ENCODE measurements at places on chromosomes 3 and 15.

- DNase-seq: no peak
Observed at GRCh38 chr3:197425485-197426120, 127.2 kb upstream of the DLG1 start.

- DNase-seq: no peak
Observed at GRCh38 chr3:116280130-116280740, 165.1 kb downstream of the LSAMP start.

DNA sequence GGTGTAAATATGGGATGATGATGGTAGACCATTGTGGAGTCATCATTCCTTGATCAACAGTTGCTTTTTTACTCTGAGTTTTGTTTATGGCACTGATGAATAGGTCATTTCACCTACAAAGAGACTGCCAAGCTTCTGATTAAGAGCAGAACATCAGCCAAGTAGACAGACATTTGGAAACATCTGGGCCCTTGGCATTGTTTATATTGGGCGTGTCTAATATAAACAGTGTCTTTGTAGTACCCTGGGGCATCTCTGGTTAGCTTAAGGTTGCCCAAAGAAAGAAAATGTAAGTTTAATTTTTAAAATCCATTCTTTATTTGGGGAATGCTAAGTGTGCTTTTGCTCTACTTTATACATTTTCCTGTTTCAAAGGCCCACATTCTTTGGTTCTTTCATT, 377.0 kb downstream of the FEZF2 start:
- DNase-seq: no peak

GRCh38 chr3:9047452-9048346, 84.4 kb upstream of the RAD18 start:
- no peak for DNase-seq

DNA sequence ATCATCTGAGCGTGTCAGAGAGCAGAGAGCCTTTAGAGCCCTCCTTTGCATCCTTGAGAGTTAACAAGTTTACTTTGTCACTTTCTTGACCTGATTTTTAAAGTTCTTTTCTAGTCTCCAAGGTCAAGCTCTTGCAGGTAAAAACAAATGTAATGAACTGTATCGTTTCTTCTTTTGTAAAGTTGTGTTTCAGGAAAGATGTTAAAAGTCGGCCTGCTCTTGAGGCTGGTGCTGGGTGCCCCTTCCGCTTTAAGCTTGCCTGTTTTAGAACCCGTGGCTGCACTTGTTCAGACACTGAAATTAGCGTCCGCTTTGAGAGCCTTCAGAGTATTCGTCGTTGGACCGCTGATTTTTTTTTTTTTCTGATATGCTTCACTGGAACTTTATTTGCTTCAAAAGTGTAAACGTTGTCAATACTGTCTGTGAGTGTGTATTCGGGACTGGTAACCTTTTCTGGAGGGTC, 52.6 kb upstream of the ULK4 start:
- no peak for DNase-seq

GRCh38 chr3:54307566-54308180, 185.3 kb downstream of the CACNA2D3 start:
- DNase-seq: no peak

DNA sequence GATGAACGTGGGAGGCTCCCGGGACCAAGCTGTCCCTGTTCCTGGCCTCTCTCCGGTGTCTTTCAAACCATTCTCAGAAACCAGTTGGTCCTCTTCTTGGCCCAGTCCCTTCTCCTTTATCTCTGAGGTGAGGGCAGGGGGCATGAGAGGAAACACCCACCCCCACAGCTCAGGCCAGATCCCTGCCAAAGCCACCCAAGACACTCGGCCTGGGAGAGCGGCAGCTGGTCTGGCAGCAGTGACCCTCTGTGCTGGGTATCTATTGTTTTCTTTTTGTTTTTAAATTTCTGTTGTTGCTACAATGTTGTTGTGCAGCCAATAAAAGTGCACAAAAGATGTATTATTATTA, 27.3 kb downstream of the ACSBG1 start:
- no peak for DNase-seq

GRCh38 chr3:46944191-46944590, 32.4 kb downstream of the CCDC12 start:
- DNase-seq: no peak

GRCh38 chr3:37523361-37523760, 338.3 kb upstream of the CTDSPL start:
- no peak for DNase-seq

DNA sequence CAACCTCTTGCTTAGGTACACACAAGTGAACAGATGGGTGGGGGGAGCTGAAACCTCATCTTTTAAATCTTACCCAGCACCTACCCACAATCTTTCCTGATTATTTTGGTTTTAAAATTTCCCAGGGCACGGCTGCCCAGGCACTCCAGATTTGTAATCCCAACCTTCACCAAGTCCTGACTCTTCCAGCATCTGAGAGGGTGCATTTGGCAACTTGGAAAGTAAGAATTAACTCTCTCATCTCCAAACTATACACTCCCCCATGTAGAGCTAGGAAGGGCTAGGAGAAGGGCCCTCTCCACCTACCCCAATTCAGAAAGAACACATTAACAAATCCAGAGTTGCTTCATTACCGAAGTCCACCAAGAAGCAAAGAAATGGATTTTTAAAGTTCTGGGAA, 41.7 kb upstream of the PRICKLE2 start:
- DNase-seq: no peak

DNA sequence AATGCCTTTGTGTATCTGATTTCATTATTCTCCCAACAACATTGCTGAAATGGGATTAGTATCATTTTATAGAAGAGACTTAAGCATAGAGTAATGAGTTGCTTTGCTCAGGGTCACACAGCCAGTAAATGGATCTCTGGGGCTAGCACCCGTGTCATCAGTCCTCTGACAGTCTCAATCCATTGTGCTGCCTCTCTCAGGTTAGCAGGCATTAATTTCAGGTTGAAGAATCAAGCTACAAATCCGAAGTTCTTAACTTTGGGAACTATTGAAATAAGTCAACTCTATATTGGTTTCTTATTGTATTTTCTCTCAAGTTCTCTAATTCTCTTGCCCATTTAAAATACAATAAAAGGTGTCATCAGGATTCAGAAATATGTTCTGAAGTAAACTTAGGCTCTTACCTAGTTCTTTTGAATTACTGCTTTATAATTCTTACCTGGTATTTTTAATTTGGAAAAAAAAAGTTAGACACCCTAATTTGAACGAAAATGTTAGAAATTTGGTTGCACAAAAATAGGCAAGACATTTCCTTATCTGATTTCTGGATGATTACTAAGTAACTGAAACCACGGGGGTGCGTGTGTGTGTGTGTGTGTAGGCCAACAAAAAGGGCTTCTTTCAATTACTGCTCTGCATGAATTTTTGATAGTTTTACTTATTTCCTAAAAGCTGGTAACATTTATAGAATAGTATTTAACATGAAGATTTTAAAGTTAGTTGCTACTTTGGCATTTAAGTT, 189.8 kb downstream of the MBNL1 start:
- no peak for DNase-seq

DNA sequence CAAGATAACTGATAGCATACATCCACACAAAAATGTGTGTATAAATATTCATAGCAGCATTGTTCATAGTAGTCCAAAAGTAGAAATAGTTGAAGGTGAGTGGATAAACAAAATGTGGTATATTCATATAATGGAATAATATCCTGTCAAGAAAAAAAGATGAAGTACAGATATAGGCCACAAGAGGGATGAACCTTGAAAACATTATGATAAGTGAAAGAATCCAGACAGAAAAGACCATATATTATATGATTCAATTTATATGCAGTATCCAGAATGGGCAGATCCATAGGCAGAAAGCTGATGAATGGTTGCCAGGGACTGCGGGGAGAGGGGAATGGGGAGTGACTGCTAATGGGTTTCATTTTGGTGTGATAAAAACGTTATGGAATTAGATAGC, 54.3 kb upstream of the TNIK start:
- no peak for DNase-seq

DNA sequence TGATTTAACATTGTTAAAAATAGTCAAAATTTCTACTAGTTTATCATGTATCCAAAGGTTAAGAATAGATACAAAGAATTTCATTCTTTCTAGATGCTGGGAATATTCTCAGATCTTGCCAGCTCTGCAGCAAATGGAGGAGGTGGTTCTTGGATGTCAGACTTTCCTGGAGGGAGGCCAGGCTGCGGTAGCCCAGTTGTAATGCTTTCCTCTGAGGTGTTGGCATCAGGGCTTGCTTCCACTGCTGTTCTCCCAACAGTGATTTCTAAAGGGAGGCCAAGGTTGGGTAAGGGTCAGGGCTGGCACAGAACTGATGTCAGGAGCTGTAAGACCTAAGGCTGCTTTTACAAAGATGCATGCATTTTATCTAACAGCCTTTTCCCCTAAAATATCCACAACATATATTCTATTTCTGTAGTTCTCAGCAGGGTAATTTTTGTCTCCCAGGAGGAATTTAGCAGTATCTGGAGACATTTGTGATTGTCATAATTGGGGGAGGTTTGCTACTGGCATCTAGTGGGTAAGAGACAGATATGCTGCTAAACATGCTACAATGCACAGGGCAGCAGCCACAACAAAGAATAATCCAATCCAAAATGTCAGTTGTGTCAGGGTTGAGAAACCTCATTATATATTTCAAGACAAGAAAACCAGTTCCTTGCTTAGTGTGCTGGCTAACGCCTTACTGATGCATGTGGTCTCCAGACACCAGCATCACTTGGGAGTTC, 42.0 kb upstream of the SPTSSB start:
- no peak for DNase-seq

DNA sequence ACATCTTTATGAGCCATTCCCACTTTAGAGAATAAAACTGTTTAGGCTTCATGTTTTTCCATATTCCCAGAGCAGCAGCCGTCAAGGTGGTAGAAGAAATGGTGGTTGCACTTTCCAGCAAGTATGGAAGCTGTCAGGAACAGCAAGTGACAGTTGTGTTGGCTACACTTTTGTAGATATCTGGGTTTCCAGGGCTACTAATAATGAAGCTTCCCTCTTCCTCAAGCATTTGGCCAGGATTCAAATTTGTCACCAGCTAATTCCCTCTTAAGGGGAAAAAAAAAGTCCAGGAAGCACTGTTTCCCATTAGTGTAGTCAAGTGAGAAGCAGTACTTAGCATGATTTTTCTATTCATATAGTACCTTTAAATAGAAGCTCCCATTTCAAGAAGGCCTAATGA, 252.8 kb downstream of the IGSF11 start:
- no peak for DNase-seq

DNA sequence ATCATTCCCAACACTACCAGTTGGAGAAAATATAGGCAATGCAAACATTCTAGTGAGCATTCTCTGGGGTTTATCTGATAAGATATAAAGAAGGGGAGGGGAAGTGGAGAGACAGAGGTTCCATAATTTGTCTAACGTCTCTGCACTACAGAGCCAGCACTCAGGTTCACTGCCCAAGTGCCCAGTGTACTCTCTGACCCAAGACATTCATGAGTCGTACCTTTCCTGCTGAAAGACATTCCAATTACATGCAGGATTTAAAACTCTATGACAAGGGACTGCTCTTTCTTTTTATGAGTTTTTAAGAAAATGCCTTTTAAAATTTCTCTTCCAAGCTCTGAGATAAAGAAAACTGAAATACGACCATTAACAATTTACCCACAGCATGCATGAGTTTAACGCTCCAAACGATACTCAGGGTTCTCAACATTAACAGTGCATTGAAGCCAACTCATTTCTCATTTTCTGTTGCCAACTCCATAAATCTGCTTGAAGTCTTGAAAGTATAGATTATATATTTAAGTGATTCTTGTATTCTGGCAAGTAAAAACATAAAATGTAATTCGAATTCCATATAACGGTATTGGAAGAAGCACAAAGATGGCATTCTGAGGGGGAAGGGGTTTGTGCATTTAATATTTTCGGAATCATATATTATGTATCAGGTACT, 193.4 kb downstream of the SUCLG2 start:
- DNase-seq: no peak

DNA sequence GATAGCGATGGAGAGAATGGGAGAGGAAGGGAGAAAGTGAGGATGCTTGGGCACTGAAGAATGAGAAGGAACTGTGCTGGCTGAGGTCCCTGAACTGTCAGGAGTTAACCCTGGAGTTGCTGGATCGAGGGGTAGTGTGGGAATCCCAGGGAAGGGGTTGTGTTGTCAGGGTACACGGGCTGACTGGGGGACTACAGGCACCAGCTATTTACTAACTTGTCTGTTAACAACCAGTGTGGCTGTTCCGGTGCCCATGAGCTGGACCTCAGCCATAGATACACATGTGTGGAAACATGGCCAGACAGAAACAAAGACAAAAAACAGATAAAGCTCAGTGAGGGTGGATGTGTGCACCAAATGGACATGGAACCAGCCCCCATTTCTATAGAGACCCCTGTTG, 55.1 kb downstream of the GASK1A start:
- DNase-seq: no peak

DNA sequence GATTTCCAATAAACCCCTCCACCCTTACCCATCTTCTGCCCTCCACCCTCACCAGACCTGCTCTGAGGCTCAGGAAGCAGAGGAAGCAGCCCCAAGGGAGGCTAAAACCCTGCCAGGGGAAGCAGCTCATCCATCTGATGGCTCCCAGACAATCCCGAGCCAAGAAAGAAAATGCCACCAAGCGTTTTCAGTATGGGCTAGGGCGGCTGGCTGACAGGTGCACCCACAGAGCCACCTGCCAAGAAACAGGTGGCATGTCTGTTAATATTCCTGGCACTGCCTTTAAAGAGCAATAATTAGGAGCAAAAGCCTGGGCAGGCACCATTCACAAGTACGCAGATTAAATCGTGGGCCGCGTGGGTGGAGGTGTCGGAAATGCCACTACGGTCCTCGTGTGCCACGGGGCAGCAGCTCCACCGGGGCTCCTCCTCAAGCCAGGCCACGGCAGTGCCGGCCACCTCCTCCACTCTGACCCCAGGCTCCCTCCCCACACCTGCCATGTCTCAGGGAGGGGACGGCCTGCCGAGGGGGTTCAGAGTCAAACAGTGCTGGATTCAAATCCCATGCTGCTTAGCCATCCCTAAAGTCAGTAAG, 23.9 kb upstream of the GRIP2 start:
- no peak for DNase-seq

DNA sequence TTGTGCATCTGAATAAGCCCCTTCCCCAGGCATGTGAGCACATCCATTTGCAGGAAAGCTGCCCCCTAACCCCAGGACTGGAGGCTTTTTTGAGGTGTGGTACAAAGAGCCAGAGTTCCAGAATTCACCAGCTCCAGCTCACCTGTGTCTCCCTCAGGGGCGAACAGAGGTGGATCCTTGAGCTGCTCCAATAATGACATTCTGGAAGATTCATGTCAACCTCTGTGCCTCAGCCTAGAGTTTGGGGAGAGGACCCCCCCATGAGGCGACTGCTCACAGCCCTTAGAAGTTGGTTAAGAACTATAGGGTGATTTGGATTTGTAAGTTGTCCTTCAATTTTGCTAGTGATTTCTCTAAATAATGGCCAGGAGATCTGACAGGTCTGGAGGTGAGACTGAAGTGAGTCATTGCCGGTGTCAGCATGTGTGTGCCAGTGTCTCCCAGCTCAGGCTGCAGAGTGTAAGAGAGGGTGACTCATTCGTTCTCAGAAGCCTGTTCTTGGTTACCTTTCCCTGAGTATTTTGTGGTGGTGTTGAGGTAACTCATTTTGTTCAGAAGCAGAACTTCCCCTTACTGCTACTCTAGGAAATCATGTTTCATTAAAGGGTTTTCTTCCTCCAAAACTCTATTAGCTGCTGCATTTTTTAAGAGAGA, 136.9 kb upstream of the TOPAZ1 start:
- DNase-seq: no peak
